ENCODE measurements at places on chromosomes 7 and 10.

DNA sequence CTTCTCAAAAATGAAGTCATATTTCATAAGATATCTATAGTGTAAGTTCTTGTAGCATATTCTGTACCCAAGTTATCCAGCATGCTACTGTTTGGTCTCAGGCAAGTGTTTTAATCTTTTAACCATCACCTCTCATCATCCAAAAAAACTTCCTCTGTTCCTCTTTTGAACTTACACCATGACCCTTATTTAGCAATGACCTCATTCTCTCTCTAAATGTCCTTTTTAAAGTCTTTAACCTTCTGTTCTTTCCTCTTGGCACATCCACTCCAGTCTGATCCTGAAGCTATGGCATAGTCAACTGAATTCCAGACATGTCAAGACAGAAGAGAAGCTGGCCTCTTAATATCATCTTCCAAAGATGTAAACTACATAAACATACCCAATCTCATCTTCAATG lies 26.2 kb downstream of the PPP3CB start:
- DNase-seq, result no peak

DNA sequence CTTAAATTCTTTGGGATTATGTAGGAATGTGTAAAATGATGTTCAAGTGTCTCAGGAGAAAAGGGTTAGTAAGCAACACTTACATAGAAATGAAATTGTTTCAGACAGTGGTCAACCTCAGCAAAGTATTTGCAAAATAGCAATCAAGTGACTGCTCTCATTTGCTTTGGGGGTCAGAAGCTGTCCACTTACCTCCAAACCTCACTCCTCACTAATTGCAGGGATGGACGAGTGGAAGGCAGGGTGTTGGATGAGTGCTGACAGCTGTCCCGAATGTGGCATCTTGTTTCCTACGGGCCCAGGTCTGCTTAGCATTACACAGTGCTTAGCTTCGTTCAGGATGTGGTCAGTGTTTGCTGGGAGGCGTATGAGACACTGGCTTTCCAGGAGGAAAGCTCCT lies 437.0 kb downstream of the SUGCT start:
- DNase-seq, result no peak

- no peak for DNase-seq
These were observed 32.2 kb downstream of the CSGALNACT2 start for GRCh38 chr10:43170491-43170890.

DNA sequence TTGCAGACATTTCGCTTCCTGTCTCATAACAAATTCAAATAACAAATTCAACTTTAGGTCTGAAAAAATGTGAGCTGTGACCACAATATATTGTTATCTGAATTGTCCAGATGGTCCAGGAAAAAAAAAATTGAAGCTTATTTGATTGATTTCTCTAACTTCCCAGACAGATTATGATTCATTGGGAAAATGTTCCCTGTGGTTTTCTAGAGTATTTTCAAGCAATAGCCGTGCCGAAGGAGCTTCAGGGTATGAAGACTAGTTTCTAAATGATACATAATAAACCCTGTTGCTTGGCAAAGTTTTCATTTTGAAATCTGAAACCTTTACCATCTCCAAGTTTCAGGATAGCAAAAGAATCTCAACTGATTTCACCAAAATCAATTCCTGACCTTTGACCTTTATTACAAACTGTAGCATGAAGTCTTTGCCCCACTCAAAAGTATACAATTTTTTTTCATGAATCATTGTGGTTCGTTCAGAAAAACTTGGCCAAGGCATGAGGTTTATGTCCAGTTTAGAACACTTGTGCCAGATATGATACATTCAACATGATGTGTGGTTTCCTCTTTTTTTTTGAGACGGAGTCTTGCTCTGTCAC lies 109.9 kb downstream of the JCAD start:
- no peak for DNase-seq

GRCh38 chr7:27158436-27159265 lies 2.2 kb upstream of the HOXA7 start:
- DNase-seq, result no peak

GRCh38 chr10:22340329-22341189 lies 4.7 kb upstream of the SPAG6 start:
- no peak for DNase-seq

- DNase-seq, result no peak
These were observed 1.9 kb downstream of the BNIP3 start for GRCh38 chr10:131979821-131980270.

- no peak for DNase-seq
These were observed 26.1 kb downstream of the PRSS58 start for GRCh38 chr7:142231716-142232115.

DNA sequence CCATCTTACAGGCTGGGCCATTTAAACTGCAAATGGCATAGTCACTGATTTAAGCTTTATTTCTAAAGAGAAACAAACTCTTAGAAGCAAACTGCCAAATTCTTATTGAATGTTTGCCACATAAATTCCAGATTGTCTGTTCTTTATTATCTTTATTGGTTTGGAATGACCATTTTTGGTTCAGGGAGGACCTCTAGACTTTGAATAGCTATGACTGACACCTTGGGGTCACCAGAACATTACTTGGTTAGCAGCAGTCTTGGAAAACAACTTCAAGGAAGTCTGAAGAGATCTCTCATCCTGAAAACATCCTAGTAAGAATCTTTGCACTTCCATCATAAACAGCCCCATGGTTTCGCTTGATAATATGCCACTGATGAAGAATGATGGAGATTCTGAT lies 197.1 kb downstream of the SUGCT start:
- DNase-seq, result no peak

GRCh38 chr7:22296265-22296566 lies 60.7 kb downstream of the RAPGEF5 start:
- no peak for DNase-seq

DNA sequence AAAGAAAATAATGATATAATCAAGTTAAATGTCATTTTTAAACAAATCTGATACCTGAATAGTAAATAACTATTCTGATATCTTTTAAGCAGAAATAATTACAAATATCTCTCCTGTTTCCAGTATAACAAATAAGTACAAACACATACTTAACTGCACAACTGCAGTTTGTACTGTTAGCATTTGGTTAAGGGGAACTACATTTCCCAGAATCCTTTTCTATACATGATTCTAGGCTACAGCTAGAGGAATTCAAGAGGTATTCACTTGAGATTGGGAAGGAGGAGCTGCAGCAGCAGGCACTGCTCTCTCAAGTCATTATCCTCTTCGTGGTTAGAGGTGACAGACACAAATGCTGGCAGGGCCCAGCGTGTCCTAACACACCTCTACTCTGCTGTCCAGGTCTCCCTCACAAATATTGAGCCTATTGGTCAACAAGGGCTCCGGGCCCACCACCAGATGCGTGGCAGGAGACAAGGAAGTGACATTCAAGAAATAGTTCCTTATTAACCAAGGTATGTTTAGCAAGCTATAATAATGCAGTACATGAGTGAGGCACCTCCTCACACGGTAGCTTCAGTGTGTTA lies 255.1 kb upstream of the MKLN1 start:
- DNase-seq, result no peak

- DNase-seq, result no peak
These were observed 649.6 kb downstream of the TNS3 start for GRCh38 chr7:46932306-46932675.

- no peak for DNase-seq
These were observed 28.9 kb upstream of the INHBA start for GRCh38 chr7:41731493-41732435.

GRCh38 chr10:116690356-116691322 lies 51.7 kb downstream of the HSPA12A start:
- DNase-seq, result no peak

DNA sequence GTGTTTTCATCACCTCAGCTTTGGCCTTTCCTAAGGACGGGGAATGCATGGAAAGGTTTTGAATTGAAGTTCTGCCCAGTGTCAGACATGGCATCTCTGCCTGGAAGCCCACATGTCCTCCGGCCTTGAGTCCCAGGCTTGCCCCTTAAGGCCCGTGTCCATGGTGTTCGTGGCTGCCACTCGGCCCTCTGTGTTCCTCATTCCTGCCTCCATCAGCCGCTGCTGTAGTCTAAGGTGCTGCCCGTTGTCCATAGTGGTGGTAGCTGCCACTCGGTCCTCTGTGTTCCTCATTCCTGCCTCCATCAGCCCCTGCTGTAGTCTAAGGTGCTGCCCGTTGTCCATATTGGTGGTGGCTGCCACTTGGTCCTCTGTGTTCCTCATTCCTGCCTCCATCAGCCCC lies 180.7 kb upstream of the SHH start:
- no peak for DNase-seq

GRCh38 chr7:134799377-134799776 lies 19.9 kb downstream of the CALD1 start:
- DNase-seq, result no peak

DNA sequence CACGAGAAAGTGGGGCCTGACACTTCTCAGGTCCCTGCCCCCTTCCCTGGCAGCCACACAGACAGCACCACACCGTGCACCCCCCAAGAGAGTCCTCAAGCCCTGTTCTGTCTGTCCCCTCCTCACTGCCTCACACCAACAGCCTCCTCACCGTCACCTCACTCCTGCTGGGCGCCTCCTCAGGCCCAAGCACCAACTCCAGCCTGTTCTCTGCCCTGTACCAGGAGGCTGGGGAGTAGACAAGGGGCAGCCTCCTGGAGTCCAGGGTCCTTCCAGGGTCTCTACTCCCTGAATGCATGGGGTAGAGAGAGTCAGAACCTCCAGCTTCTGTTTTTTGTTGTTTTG lies 26.9 kb upstream of the ELN start:
- DNase-seq, result no peak

DNA sequence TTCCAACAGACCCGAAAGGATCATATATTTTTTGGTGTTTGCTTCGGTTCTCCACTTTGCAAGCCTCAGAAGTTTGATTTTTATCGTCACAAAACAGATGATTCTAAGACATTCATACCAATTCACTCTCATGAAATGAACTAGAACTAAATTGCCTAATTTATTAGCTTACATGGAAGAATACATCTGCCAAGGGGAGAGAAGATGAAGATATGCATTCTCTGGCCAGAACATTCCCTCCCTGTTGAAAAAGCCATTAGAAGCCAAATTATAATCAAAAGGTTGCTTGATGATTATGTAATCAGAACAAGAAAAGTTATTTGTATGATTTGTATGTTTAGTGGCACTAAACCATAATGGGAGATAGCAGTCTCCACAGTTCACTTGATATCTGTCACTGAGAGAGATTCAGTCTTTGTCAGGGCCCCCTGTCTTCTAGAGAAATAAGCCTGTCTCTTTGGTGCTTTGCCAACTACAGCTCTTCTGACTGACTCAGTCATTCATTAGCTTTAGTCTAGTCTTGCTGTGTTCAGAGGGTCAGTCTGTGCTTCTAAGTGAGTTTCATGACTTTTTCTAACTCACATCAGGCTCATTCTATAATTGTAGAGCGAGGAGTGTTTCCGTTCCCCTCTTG lies 95.3 kb upstream of the GNAI1 start:
- DNase-seq, result no peak

DNA sequence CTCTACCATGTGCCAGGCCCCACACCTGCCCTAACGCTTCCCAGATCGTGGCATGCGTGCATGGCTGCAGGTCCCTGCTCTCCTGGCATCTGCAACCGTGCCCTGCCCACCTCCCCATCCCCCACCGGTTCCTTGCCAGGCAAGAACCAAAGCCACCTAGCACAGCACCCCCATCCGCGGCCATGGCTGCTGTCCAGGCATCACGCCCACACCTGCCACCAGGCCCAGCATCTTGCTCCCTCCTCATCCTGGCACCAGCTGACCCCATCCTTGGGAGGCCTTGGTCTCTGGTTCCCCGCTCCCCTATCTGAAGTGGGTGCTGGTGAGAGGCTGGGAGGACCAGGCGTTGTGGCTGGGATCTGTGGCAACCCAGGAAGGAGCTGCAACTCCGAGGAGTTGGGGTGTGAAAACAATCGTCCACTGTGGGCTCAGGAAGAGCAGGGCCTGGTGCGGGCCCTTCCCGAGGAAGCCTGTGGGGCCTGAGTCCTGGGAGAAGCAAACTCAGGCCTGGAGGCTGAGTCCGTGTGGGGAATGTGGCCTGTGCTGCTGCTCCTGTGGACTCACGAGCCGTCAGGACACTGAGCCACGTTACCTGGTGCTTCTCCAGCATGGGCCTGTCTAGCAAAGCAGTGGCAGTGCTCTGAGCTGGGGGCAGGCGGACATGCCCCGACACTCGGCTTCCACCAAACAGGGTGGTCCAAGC lies 417.1 kb downstream of the DNAJB6 start:
- no peak for DNase-seq

- no peak for DNase-seq
These were observed 13.8 kb downstream of the CYTH3 start for GRCh38 chr7:6258440-6259182.

All from esophagus squamous epithelium (tissue), 5 donors.